ENCODE measurements at places on chromosomes 4 and X.
A peak's percentile ranks its signal among the peaks of the same experiment; 100 is the strongest.

GRCh38 chr4:47383829-47384427 is 79.6 kb downstream of the COMMD8 start:
- DNase-seq = peak; percentile 27

DNA sequence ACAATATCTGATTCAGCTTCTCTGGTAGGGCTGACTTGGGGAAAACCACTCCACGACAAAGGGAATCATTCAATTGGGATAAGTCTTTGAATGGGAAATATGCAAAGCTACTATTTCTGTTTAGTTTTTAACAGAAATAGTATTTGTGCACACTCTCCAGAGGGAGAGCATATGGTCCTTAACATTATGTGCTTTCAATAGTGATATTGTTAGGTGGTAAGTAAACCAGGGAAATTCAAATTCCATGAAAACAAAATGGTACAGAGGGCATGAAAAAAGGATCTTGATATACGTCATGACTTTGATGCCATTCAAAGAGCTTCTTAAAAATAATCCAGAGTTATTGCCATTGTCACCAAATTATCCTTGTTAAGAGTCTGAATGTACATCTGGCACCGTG is 47.1 kb upstream of the CITED1 start:
- DNase-seq = no peak

GRCh38 chr4:78119698-78120097 is 62.6 kb downstream of the FRAS1 start:
- DNase-seq = no peak

DNA sequence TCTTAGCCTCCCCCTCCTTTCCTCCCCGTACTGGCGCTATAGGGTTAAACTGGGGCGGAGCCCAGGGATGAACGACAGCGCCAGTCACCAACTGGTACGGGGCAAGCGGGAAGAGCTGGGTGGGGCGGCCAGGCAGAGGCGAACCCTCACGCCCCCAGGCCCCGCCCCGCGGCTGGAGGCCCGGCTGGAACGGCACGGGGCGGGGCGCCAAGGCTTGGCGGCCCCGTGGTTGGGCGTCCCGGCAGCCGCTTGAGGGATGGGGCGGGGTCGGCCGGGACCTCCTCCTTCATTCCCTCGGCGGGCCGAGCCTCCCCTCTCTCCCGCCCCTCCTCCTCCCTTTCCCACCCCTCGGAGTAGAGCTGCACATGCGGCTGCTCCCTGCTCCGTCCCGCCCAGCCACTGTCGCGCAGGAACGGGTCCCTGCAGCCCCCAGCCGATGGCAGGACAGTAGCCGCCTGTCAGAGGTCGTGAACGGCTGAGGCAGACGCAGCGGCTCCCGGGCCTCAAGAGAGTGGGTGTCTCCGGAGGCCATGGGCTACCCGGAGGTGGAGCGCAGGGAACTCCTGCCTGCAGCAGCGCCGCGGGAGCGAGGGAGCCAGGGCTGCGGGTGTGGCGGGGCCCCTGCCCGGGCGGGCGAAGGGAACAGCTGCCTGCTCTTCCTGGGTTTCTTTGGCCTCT is at the start of gene EDA:
EDA (plus strand) TSS at position 335 of the 678 bp plus-strand sequence.
- DNase-seq = peak; percentile 60

Measured in inflammatory macrophage treated with lipopolysaccharide for 4 hours (primary cell).